ENCODE measurements at places on chromosomes 1 and 21.

DNA sequence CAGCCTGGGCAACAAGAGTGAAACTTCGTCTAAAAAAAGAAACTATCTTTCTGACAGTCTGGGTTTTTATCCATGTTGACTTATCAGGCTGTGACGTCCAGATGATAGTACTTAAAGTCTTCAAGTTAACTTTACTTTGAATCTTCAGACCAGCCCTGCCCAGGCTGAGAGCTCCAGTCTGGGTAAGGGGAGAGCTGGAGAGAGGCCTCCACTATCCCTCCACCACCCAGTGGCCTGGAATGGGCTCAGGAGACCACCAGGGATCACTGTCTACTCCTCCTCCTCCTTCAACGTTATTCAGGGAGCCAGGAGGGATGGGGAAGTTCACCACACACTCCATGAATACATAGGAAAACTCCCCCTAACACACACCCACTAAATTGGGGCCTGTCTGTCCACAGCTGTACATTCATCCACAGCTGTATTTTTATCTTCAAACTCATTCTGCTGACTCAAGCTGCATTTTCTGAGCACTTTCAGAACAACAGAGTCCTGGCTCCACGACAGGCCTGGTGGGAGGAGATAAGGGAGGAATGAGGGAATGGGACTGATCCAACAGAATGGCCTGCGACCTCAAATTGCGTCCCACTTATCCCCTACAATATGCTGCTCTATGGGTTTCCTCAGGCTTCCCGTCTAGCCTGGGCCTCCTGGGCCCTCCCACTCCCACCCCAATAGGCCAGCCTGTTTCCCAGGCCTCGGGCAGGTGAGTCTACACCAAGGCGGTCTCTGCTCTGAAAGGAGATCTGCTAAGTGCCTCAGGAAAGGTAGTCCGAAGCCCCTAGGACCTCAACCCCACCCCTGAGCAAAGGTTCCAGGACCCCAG lies 1.8 kb downstream of the SLC45A3 start:
- no peak for DNase-seq

DNA sequence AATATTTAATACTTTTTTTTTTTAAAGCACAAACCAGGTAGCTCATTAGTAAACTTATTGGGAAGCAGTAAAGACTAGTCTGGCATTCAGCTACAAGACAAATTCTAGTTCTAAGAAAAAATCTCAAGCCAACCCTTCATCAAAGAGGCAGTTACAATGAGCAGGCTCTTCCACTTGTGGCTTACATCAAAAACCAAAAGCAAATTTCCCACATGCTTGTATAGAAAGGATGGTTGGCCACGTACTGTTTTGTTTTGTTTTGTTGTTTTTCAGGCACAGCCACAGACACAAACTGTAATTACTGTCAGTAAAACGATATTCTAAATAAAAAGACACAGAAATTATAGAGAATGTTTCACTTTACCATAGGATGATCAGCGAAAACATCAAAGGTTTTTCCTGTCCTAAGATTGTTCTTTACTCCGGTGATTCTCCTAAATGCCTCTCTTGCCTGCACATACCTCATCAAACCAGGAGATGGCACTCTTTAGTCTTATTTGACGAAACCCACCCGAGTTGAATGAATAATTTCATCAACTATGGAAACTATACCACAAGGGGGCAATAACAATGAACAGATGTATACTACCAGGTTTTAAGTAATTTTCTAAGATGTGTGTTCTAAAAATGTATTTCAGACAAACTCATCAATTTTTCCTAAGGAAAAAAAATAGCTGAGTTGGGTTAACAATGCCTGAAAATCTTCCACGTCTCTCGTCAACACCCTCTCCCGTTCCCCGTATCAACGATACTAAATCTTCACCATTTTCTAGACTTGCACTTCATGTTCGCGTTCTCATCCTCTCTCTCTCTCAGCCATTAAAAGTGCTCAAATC lies 26.9 kb downstream of the RPL5 start:
- peak; percentile 68 for DNase-seq

DNA sequence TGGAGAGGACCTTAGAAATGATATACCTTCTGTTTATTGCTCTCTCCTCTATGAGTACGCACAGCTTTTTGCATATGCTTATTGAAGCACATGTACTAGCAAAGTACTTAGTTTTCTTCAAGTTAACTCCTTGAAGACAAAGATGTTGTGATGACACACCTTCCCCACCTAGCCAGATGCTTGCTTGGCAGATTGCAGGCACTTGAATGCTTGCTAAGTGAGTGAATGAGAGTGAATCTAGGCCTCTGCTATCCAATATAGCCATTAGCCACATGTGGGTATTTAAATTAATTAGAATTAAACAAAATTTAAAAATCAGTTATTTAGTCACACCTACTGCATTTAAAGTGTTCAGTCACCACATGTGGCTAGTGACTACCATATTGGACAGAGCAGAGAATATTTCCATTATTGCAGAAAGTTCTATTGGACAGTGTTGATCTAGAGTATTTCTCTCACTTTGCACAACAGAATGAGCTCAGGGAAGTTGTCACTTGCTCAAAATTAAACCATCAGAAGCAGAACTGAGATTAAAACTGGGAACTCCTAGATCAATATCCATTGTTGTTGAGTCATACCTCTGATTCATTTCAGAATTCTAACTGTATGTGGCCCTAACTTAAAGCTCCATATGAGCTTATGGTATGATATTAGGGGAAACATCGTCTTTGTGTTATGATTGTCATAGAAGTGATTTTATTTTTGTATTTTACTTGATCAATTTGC lies 8.6 kb upstream of the EEIG2 start:
- DNase-seq = peak; percentile 61

DNA sequence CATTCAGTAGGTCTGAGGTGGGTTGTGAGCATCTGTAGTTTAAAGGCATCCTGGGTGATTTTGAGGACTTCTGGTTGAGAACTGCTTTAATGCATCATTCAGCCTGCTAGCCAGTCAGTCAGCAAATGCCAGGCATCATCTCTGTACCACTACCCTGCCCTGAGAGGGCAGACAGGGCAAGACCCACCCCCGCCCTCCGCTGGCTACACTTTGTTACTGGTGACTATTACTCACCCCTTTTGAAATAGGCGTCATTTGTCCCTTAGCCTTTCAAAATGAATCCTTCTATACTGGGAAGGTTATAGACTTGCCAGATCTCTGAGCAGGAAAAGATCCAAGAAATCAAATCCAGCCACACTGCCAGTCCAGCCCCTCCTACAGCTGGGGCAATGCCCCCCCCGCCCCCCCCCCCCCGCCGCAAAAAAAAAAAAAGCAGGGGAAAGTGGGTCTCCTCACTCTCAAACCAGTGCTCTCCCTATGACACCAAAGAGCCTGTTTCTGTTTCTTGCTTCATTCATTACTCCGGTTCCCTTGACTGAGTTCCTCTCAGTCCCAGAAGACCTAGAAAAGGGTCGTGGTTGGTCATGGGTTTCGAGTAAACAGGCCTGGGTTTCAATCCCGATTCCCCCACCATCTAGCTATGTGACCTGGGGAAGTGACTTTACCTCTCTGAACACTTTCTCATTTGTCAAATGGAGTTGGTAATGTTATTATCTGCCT lies 4.4 kb downstream of the SELENON start:
- DNase-seq = peak; percentile 45

GRCh38 chr1:5493851-5494311 lies 498.3 kb downstream of the NPHP4 start:
- no peak for DNase-seq

- no peak for DNase-seq
Measured at GRCh38 chr1:59126366-59126765, 170.5 kb upstream of the FGGY start.

GRCh38 chr1:50822035-50822776 lies 137.9 kb downstream of the FAF1 start:
- DNase-seq = no peak

DNA sequence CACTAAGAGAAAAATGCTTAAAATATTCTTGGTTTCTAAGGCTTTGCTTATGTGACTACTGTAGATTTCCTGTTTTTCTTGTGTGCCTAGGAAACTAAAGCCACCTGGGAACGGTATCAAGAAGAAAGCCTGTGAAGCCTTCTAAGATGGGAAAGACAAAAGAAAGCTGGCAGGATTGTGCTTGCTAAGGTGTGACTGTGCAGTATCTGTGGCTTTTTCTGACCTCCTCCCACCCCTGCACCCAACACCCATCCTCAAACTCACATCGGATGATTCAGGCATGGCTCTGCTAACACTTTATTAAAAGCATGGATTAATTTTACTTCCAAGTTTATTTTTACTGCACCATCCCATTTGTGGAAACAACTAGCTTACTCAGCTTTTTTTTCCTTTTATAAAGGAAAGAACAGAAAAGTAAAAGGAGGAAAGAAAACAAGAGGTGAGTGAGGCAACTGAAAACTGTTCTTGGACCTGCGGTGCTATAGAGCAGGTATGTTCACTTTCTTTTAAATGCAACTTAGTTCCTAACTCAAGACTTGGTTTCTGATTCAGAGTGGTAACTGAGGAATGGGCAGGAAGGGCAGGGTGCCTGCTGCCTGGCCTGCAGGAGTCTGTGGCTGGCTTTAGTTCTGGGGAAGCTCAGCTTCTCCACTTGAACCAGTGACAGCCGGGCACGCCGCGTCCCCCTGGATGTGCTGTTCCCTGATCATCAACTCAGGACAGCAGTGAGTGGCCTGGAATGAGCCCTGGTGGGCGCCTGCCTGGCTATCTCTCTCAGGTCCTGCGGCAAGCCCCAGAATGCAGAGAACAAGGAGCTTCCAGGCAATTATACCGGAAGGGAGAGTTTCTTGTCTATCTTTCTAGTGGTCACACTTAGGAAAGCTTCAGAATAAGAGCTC lies at the start of gene GBP6:
TSS of gene GBP6 (plus strand) at position 422 of the 899 bp plus-strand sequence. CDS start 4,493 bp downstream, outside the sequence.
- DNase-seq = no peak

GRCh38 chr1:94980582-94981574 lies 54.0 kb upstream of the CNN3 start:
- DNase-seq = no peak

DNA sequence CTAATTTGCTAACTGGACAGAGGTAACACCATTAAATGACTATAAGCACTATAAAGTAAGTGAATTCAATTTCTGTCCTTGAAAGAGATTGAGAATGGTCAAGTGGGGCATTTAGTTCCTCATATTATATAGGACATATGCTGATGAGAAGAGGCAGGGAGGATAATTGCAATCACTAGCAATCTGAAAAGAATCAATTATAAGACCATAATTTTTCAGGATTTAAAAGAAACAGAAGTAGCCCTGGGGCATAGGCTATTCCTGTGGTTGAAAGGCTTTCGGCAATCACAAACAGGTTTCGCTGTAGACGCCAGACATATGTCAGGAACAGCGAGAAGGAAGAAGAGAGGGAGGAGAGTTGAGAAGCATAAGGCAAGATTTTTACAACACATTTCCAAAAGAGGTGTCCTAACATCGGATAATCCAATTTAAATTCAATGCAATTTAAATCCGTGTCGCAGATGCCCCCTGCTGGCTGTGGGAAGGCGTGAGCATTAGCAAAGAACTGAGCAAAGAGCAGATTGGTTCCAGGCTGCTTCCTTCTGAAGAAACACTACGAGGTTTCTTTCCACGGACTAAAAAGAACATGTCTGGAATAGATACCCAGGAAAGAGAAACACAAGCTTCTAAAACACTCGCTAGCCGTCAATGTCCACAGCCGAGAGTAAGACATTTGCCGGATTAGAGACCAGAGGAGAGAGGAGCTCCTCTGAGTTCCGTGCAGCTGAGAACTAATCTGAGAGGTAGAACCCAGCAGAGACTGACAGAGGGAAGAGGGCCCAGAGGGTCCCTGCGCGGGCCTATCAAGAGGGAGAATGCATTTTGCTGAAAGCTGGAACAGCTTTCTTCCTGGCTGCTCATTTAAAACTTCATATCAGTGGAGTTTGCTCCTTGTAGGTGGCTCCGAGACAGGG lies 27.9 kb downstream of the RGS5 start:
- peak; percentile 2 for DNase-seq

DNA sequence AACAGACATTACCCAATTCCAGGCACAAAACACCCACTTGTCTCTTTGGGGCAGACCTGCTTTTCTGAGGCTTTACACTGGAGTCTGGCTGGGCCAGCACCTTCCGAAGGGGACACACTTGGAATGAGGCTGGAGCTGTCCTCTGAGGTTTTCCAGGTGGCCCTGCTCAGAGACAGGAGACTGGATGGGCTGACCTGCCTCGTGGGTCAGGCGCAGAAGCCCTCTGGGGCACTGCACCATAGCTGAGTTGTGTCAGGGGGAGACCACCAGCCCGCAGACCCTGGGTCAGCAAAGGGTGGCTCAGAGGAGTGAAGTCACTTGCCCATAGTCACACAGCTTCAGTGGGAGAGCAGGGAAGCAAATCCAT lies 1.8 kb downstream of the SH2D5 start:
- no peak for DNase-seq

GRCh38 chr1:42135426-42135825 lies 17.8 kb upstream of the GUCA2B start:
- DNase-seq = no peak

GRCh38 chr1:64121766-64122385 lies 81.5 kb upstream of the UBE2U start:
- DNase-seq = no peak

GRCh38 chr1:51236531-51237350 lies 668 bp downstream of the RNF11 start:
- no peak for DNase-seq

DNA sequence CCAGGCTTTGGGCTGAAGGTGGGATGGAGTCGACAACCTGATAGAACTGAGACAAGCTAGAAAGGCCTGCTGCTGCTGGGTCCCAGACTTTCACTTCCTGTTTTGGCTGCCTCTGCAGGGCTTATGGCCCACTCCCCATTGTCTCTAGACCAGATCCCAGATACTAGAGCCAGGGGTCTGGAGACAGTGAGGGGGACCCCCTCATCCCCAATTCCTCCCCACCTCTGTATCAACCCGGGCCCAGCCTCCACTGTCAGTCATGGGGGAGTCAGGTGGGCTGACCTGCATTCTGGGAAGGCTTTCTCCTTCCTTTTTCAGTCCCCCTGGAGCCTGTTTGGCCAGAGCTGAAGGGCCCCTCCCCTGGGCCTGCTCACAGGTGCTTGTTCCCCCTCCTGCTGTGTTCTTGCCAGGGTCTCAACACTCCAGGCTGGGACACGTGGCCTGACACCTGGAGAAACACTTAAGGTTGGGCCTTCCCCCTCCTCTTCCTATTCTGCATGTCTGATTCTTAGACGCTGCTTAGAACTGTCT lies 18.0 kb upstream of the ETV3L start:
- no peak for DNase-seq

DNA sequence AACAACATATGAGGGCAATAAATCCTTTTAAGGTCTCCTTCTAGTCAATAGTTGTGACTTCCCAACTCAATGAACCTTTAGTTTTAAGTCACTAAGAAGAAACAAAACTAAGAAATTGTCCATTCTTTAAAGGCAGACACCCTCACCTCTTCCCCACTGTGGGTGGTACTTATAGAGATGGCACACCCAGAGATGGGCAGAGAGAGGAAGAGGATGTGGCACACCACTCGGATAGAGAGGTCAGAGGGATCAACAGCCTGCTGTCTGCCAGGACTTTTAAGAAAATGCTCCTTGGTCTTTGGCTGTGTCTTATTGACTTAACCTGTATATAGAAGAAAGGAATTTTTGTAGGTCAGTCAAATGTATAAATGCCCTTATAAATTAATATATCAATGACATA lies 45.1 kb downstream of the FASLG start:
- DNase-seq = no peak

- DNase-seq = peak; percentile 87
Measured at GRCh38 chr1:184866991-184867788, 107.1 kb downstream of the NIBAN1 start.
